Stimulated activated naive CD8-positive, alpha-beta T cell treated with anti-CD3 and anti-CD28 coated beads, Interleukin-15, amount 100 ng/mL, for 72 hours (primary cell): ENCODE measurements at places on chromosomes 5 and 9.

DNA sequence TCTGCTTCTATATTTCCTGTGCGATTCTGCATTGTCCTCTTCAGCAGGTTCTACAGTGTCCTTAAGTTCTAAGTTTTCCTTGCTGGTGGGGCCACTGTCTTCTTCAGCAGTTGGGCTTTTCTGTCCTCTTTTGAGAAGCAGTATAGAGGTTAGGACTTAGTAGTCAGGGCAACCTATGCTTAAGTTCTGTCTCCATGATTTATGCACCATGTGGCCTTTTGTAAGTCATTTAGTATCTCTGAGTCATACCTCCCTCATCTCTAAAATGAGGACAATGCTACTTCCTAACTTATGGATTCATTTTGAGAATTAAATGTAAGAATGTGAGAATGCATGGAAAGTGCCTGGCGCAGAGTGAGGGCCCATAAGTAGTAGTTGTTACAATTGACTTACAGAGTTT lies 46.8 kb downstream of the GRIN3A start:
- DNase-seq: no peak

DNA sequence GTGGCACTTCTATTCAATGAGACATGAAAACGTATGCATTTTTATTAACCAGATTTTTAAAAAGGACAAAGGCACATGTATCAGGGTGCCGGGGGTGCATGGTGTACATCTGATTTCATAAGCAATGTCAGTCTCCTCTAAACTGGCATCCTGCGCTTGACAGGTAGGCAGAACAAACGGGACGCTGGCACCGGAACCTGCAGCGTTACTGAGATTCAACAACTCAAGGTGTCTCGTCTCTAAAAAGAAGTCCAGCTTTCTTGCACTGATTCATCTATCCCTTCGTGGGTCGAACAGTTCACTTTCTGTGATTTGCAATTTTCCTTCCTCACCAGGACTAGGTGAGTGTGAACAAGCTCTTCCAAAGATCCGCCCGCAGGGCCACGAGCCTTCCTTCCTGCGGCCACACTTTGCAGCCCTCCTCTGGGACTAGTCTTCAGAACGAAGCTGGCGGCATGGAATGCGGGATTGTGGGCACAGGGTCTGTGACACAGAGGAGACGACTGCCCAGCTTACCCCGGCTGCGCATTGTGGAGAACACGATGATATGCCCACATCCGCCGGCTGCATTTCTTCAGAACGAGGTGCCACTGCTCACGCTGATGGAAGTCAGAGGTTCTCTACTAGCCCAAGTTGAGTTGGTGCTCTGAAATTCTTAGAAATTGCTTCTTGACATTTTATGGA lies 7.2 kb downstream of the SLC6A3 start:
- DNase-seq: no peak

DNA sequence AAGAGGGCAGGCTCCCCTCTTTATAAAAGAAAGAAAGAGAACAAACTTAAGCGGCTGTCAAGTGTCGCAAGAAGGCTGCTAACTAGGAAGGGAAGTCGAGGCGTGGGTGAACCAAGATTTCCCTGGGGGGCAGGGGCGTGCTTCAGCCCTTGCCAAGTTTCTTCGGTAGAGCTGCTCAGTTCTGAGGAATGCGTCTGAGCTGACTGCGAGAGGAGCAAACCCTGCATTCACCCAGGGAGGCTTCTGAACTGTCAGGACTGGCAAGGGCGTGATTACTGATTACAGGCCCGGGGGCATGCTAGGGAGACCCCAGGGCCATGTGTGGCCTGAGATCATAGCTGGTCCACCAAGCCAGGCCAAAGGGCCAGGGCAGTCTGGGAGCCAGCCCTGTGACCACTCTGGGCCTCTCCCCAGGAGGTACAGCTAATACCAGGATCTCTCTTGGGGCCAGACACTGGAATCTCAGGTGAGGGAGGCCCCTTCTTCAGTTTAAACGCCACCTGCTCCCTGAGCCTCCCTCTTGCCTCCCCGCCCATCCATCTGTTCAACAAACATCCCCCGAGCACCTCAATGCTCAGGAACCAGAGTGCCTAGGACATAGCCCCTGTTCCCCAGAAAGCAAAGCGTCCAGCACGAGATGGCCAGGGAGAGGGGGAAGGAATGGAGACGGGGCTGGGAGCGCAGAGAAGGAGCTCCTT lies 30.9 kb downstream of the SARDH start:
- no peak for DNase-seq

DNA sequence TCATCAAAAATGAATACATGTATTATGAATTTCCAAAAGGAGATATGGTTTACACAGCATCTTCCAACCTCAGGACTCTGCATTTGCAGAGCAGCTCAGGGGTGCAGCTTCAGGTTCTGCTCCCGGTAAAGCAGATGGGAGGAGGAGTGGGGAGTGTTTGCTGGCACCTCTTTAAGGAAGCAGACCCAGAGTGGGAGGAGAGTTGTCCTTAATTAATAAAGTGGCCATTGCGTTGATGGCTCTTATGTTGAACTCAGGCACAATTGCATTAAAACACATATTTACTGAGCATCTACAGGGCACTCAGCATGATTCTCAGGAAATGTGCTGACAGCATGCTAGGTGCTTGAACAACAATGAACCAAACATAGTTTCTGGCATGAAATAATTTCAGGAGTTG lies 121.0 kb downstream of the PDZD2 start:
- no peak for DNase-seq

- DNase-seq: no peak
Measured at GRCh38 chr5:40733879-40734563, 21.7 kb downstream of the TTC33 start.

- no peak for DNase-seq
Measured at GRCh38 chr5:24005384-24005783, 498.0 kb downstream of the PRDM9 start.

GRCh38 chr5:89545626-89546025 lies 662.6 kb upstream of the MEF2C start:
- DNase-seq: no peak

DNA sequence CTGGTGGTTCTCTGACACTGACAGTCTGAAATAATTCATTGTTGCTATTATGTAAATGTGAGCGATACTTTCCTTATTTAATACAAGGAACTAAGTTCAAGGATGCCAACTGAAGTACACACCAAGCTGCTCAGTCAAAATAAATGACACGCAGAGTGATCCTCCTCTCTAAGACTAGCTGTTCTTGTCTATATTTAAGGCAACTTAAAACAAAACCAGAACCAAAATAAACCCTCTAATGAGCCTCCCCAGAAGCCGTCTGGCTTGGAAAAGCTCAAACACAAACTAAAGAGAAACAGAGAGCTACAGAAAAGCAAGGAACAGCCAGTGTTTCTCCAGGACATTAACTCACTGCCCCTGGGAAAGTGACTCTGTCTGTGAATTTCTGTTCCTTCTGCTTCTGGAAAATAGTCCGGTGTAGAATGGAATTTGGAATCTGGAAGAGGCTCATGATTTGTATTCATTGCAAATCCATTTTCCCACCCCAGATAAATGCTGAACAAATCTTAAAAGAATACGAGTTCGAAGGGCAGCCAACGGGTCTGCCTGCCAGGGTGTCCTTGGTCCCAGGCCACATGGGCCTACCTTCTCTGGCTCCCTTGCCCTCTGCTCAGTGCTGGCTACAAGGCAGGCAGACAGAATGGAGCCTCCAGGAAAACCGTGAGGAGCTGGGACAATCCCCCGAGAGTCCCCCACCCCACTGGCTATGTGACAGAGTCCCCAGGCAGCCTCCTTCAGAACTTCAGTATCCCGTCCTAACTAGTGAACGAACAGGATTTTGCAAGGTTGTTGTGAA lies 14.8 kb downstream of the GGTA1 start:
- no peak for DNase-seq

DNA sequence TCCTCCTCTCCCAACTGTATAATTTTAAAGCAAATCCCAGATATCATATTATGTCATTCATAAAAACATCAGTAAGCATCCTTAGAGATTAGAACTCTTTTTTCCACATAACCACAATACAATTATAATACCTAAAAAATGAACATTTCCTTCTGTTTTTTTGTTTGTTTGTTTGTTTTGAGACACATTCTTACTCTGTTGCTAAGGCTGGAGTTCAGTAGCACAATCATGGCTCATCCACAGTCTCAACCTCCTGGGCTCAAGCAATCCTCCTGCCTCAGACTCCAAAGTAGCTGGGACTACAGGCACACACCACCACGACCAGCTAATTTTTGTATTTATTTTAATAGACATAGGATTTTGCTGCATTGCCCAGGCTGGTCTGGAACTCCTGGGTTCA lies 8.0 kb downstream of the F2R start:
- DNase-seq: no peak

- no peak for DNase-seq
Measured at GRCh38 chr5:61251874-61252642, 80.0 kb upstream of the ZSWIM6 start.

- DNase-seq: no peak
Measured at GRCh38 chr9:129121483-129121882, 10.3 kb downstream of the PTPA start.

GRCh38 chr5:93058309-93058708 lies 522.7 kb downstream of the NR2F1-AS1 start:
- DNase-seq: no peak
